KG1 (cell line): ENCODE measurements at places on chromosomes 7 and 10.

DNA sequence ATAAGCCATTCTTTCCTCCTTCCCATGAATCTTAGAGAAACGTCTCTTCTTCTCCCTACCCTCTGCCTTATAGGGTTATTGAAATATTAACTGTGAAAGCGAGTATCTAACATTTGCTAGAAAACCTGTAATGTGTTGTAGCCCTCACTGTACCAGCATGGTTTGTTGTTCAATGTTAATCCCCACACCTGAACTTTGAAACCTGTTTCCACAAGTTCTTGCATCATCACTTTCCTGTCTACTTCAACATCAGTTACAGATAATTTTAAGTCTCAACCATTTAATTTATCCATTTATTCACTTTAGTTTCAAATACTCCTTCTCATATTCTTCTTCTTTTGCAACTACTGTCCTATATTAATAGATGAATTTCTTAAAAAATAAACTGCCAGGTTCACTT, 148.2 kb downstream of the ETV1 start:
- no peak for DNase-seq

GRCh38 chr7:30796105-30796869, 25.1 kb downstream of the MINDY4 start:
- no peak for DNase-seq

GRCh38 chr10:114021717-114022680, 21.7 kb upstream of the ADRB1 start:
- no peak for DNase-seq

GRCh38 chr10:87966459-87966858, 103.0 kb downstream of the PTEN start:
- no peak for DNase-seq

DNA sequence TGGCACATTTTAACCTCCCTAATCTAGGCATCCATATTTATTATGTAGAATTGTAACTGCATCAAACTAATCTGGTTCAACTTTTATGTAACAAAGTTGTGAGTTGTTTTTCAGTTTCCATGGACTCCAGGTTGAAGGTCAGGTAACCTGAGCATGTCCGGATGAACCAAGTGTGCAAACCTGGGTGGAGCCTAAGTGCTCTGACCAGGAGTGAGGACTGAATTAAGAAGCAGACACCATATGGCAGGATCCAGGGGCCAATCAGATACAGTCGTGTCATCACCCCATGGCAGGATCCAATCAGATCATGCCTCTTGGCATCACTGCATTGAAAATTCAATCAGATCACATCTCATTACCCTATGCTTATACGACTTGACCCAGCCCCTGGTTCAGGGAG, 41.2 kb upstream of the PHYHIPL start:
- DNase-seq = no peak

GRCh38 chr10:114012650-114013049, 31.0 kb upstream of the ADRB1 start:
- DNase-seq = no peak

DNA sequence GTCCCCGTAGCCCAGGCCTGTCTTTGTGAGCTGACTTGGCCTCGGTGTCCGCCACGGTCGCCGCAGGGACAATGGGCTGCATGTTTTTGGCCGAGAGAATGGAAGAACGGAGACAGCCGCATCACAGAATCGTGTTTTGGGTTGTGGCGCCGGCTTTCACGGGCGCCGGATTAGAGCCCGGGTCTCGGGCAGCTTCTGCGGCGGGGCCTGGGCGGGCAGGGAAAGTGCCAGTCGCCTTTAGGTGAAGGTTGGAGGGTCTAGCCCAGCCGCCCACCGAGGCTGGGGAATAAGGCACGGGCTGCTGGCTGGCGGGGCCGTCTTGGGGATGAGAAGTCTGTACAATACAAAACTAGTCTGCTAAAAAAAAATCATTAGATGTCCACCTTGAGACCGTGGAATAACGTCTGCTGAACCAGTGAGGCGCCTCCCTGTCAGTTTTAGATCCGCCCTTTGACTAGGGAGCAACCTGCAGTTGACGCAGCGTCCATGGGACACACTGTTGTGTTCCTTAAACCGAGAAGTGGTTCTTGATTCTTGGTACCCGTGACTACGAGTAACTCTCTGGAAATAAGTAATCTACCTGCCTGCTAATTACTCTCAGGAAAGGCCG, 577 bp downstream of the DNAJB9 start:
- no peak for DNase-seq

- DNase-seq = no peak
Measured at GRCh38 chr10:35768011-35768410, 125.9 kb upstream of the FZD8 start.

- no peak for DNase-seq
Measured at GRCh38 chr7:155530601-155531000, 15.8 kb downstream of the CNPY1 start.

DNA sequence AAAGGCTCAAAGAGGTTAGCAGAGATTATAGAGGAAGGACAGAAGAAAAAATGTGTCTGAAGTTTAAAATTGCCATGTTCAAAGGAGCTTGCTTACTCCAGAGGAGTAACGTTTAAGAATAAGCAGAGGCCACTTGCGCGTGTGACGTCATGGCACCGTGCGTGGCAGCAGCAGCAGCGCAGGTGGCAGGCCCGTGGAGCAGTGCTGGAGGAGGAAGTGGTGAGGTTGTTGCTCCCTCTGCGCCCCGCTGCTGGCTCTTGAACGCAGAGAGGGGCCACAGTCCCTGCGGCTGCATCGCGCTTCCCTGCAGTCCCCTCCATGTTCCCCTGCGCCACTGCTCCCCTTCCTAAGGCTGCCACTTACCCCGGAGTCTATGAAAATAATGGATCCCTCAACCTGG, 37.5 kb downstream of the GDI2 start:
- no peak for DNase-seq

DNA sequence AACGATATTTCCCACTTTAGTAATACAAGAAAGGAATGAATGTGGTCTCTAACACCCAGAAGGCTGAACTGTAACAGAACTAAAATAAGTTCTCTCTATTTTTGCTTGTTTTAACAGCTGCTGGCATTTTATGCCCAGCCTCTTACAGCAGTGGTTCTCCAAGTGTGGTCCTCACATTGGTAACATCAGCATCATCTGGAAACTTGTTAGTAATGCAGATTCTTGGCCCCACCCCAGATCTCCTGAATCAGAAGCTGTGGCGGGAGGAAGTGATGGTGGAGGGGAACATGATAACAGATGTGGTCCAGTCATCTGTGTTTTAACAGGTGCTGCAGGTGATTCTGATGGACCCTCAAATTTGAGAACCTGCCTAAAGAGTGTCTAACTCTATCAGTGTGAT, 170.1 kb downstream of the TMEM26 start:
- DNase-seq = no peak

- DNase-seq = peak; percentile 35
Measured at GRCh38 chr7:82617156-82617555, 173.6 kb upstream of the CACNA2D1 start.

DNA sequence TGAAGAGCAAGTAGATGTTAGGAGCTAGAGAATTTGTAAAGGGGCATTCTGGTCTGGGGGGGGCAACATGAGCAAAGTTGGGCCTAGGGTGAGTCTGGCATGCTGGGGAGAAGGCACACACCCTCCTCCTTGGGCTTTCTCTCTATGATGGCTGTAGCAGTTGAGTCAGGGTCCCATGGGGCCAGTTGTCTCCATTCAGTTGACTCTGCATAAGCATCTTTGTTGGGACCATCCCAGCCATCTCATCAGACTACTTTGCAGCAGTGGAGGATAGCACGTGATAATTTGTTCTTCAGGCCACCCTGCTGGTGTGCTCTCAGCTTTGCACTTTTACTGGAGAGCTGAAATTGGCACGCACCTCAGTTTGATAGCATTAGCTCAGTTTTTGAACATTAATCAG, 55.2 kb downstream of the LRMDA start:
- DNase-seq = no peak

DNA sequence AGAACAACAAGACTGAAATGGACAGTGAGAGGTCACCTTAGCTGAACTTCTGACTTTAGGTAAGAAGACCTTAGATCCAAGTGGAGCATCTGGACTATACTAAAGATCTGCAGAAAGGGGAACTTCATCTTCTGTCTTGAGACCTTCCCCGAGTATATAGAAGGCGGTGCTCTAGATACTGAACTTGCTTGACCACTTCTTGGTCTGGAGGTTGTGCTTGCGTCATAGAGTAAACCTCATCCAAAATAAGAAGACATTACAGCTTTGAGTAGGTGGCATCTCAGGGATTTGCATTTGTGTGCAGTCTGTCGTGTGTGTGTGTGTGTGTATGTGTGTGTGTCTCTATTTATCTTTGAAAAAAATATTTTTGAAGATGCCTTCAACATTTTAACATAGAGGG, 157.5 kb downstream of the CHN2 start:
- DNase-seq = no peak

- no peak for DNase-seq
Measured at GRCh38 chr10:44201656-44202055, 183.2 kb downstream of the CXCL12 start.

- DNase-seq = no peak
Measured at GRCh38 chr10:124160176-124160575, 66.8 kb upstream of the CHST15 start.

- no peak for DNase-seq
Measured at GRCh38 chr10:114370199-114370598, 34.1 kb downstream of the AFAP1L2 start.

DNA sequence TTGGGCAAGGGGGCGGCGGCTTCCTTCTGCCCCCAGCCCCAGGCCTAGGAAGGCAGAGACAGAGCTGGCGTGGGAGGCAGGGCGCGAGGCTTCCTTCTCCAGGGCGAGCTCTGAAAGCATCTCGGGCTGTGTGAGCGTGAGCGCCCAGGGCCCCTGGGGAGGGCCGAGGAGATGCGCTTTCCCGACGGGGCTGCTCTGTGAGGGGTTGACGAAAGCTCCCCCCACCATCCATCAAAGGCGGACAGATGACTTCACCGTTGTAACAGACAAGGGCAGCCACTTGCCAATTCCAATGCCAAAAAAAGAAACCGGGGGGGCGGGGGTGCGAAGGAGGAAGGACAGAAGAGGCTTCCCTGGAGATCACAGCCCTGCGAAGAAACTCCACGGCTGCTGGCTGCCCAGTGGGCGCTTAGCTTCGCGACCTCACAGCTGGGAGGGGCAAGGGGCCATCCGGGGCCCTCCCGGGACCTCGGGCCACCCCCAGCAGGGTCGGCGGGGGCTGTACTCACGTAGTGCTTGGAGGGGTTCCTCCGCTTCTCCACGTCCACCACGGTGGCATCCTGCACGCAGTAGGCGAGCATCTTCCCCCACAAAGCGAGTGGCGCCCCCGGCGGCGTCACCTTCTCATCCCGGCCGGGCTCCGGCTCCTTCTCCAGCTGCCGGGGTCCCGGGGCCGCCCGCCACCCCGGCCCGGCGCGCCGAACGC, 537 bp downstream of the SH3PXD2A start:
- no peak for DNase-seq

DNA sequence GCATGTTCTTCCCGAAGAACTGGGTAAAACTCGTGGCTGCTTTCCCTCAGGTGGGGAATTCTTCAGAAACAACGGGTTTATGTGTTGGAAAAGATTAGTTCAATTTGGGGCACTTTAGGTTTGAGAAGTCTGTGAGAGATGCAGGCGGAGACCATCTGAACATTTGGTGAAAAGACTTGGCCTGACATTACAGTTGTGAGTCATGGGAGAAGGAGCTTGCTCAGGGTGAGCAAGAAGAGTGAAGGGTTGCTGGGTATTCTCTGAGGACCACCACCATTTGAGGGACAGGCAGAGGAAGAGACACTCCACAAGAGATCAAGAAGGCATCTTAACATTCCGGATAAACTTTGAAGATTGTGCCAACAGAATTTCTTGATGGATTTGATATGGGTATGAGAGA, 88.6 kb downstream of the PODXL start:
- DNase-seq = no peak

DNA sequence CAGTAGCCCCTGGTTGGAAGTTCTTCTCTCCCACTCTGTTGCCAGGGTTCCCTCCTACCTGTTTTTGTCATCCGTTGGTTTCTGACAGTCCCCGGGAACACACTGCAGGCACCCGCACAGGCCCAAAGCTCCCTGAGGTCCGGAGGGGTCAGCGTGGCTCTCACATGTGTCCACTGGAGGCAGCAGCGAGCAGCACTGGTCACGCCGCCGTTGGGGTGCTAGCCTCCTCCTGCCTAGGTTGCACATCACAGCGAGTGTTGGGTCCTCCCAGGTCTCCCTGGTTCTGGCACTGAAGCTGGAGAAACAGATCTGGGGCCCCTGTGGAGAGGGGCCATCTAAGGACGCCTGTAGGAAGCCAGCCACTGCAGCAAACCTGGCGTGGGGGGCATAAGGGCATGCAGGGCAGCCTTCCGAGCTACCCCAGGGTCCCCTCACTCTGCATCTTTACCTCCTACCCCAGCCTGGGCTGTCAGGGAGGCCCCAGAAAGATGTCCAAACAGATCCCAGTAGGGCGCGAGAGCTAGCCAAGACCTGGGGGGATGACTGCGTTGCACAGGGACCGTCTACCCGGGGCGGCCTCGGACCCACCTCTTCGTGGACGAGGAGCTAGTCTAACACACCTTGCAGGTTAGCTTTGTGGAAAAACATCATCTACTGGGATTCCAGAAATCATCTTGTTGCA, 28.9 kb downstream of the LRRC27 start:
- DNase-seq = no peak

DNA sequence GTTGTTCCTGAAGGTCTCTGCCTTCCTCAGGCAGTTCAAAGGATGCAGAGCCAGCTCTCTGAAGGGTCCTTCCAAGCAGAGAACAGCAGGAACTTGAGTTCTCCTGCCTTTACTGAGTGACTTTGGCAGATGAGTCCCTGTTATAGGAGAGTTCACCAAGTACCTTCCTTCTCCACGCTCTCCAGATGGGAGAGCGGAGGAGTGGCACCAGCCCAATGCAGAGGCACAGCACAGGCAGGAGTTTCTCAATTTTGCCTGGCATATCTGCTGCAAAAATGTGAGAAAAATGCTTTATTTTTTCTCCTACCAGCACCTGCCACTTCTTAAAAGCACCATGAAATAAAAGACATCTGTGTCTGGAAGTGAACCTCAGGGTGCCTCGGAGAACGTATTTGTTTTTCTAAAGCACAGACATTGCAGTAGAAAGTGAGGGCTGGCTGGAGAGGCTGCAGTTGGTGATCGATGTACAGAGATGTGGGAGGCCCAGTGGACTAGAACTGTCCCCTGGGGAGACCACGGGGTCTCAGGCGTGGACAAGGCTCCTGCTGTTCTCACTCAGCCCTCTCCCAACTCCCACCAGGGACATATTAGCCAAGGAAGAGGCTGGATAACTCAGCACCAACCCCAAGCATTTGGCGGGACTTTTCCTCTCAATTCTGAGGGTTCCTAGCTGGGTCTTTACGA, 174.5 kb downstream of the WDR37 start:
- no peak for DNase-seq

DNA sequence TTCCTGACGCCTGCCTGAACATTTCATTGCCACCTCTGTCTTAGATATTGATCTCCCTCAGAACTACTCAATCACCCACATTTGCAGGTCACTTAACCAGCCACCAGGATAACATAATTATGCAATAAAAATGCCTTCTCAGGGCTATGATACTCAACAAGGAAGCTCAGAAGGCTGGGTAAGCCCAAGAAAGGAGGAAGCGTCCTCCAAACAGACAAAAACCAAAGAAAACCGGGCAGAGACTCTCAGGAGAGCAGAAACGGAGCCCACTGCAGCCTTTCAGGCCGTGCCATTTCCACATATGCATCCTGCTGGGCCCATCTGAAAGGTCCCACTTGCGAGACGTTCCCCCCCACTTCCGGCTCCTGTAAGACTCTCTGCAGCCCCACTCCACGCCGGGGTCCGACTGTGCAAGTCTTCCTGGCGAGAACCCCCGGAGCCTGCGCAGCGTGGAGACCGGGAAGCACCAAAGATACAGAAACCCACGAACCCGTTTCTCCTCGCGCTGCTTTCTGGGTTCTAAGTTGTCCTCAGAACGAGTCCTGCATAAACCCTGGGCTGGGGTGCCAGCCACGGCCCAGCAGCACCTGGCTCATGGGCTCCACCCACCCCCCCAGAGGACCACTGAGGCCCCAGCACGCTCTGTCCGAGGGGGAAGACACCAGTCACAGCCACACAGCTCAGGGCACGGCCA, 83.7 kb downstream of the DIP2C start:
- DNase-seq = no peak
